DMS53 (cell line): ENCODE measurements at places on chromosomes 5 and 9.

- DNase-seq: no peak
Measured at GRCh38 chr5:142671801-142672200, 14.1 kb downstream of the FGF1 start.

DNA sequence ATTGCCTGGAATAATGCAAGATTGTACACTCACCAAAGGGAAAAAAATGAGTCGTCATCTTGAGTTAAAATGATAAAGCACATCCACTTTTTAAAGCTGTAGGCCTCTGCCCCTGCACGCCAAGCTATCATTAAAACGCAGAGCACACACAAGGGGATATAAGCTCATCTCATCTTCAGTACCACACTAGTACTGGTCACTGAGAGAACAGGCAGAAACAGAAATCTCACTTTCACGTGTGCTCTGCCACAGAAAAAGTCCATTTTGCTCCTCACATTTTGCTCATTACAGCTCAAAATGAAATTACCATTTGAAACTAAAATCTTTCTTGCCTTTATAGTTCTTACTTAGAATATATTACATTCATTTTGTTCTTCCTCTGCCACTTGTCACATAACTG is 99.2 kb upstream of the SLC30A5 start:
- DNase-seq: no peak

DNA sequence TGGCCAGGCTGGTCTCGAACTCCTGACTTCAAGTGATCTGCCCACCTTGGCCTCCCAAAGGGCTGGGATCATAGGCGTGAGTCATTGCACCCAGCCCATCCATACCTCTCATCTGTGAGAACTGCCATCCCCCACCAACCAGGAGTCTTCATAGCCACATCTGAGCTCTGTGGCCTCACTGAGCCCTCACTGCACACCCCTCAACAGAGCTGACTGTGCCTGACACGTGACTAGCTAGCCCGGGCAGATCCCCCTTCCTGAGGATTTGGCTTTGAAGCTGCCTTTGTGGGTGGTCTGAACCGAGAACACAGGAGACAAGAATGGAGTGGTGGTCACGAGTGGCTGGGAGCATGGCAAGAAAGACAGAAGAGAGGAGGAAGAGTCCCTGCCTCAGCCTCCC is 15.6 kb downstream of the AK8 start:
- no peak for DNase-seq

- DNase-seq: no peak
Measured at GRCh38 chr9:109812818-109813281, 32.9 kb downstream of the PALM2AKAP2 start.

DNA sequence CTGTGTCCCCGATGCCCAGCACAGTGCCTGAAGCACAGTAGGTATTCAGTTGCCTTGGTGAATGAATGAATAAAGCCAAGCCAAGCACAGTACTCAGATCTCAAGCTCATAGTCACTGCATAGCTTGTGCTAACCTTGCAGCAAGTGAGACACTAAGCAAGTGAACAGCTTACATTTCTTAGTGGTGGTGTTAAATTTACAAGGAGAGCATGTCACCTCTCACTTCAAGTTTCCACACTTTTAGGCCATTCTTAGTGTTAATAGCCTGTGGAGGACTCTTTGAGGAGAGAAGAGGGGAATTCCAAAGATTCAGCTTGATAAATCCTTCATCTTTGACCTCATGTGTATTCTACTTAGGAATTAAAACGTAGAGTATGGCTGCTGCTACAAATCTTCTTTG is 104.7 kb downstream of the C9orf152 start:
- DNase-seq: no peak

- no peak for DNase-seq
Measured at GRCh38 chr9:79061752-79062616, 509.8 kb upstream of the TLE4 start.

DNA sequence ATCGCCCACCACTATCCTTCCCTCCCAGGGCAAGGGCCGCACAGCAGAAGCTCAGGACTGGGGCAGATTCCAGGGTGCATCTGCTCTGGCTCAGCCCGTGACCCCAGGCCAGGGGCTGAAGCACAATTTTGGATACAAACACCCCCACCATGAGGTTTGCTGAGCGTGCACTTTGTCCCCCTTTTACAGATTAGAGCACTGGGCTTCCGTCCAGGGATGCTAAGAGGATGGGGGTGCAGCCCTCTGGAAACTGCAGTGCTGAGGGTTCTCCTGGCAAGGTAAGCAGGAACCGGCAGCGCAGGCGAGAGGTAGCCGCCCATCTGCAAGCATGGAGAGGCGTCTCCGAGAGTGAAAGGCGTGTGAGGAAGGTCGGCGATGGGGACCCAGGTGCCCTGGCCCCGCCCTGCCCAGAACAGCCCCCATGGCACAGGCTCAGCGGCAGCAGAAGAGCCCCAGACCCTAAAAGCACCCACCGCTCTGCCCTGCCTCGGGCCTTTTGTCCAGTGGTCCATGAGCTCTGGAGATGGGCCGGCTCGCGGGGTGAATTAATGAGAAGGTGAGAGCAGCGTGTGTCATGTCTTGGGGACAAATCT is 54.5 kb upstream of the OLFM1 start:
- DNase-seq: no peak

DNA sequence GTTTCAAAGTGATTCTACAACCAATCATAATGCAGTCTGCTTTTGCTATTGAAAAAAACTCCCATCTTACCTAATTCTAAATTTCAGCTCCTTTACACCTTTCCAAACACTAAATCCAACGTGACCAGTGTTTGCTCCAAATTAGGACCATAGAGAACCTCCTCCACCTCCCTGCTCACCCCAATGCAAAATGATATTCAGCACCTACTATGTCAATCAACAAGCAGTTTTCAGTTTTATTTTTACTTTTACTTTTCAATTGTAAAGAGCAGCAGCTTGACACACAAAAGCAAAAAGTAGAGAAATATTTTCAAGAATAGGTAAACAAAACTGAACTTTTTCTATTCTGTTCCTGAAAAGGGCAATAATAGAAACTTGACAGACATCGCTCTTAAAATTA is 3.4 kb downstream of the FAM13B start:
- DNase-seq: no peak

DNA sequence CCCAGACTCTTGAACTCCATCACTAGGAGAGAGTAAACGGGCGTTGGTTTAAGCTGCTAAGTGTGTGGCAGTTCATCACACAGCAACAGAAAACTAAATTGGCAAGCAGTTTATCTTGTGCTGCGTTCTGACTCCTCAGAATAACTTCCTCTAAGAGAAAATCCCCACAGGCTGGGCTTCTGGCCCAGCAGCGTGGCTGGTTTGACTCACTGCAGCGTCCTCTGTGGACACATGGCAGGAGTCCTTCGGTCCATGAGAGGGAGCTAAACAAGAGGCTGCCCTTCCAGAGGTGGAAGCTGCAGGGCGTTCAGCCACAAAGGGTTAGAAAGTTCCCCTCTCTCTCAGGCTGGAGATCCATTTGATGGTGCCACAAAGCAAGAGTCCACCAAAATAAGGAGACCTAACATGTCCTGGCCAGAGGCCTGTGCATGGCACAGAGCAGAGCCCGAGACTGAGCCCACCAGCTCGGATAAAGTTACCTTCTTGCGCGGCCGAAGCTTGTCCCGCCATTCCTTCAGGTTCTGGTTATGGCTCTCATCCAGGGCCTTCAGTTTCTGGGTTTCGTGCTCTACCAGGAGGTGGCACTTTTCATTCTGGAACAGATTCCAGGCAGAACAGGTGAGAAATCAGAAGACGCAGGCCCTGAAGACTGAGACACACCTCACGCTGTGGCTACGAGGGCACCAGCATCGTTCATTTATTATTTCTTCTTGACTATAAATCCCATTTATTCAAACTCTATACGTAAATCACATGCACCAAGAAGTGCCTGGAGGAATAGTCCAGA is 46.2 kb upstream of the FBXW11 start:
- no peak for DNase-seq

GRCh38 chr5:113237893-113238292 is 196.9 kb downstream of the TSSK1B start:
- no peak for DNase-seq

- peak; percentile 1 for DNase-seq
Measured at GRCh38 chr9:17064558-17064957, 70.3 kb upstream of the CNTLN start.

DNA sequence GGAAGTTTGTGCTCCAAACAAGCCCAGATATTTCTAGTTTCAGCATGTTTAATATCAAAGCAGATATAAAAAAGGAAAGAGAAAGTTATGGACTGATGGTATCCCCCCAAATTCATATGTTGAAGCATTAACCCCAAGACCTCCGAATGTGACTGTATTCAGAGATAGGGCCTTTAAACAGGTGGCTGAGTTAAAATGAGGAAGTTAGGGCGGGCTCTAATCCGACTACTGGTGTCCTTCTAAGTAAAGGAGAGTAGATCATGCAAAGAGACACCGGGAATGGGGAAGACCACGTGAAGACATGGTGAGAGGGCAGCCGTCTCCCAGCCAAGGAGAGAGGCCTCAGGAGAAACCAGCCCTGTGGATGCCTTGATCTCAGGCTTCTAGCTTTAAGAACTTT is 324.1 kb upstream of the KIF2A start:
- DNase-seq: no peak

GRCh38 chr9:130321539-130321938 is 56.0 kb downstream of the HMCN2 start:
- no peak for DNase-seq

GRCh38 chr9:27437652-27438373 is 86.3 kb upstream of the IFNK start:
- peak; percentile 14 for DNase-seq

DNA sequence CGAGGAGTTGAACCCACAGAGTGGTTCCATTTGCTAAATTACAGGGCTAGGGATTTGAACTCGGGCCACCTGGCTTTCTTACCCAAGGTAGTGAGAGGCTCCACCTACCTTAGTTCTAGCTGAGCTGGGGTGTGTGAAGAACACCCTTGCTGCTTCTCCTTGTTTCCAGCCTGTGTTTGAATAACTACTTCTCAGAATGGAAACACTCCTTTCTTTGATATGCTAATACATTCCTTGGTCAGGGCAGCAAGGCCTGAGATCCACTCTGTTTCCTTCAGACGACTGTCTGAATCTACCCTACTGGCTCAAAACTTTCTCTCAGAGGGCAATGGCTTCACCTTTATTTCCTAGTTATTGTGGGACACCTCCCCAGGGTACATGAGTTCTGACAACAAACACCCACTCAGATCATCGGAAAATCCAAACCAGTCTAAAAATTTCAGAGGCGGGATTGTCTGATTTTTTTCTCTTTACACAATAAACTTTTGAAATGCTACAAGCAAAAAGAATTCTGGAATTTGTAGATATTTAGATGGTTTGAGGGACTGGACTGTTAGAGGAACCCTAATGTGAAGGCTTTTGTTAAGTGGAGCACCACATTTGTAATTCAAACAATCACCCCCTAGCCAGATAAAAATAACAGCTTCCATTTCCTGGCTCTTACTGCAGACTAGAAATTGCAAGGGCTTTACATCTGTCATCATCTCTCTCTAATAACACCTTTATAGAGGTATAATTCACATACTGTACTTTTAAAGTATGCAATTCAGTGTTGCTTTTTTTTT is 4.0 kb upstream of the ATP6V1G1 start:
- no peak for DNase-seq

DNA sequence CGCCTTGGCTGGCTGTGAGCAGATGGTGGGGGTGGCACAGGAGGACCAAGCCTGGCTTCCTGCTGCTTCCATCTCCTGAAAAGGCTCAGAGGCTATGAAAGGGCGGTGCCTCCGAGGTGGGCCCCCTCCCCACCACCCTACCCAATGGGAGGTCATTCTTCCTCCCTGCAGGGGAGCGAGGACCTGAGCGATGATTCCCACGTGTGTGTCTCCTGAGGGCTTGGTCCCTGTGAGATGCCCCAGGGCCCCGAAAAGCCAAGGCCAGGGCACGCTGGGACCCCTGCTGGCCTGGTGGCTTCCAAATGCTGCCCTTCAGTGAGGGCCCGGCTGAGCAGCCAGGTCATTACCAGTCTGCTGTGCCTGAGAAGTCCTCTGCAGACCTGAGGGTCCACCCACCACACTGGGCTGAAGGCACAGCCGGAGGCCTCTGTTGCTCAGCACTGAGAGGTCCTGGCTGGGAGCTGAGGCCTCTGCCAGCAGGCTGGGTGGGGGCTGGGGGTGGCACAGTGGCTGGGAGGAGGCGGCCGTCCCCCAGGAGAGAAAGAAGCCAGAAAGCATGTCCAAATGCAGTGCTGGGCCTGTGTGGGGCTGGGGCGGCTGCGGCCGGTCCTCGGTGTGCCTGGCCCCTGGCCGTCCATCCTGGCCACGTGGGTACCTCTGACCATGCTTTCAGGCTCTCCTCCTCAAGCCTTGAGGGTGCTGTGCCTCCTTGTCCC is 14.0 kb upstream of the SLC6A19 start:
- no peak for DNase-seq

DNA sequence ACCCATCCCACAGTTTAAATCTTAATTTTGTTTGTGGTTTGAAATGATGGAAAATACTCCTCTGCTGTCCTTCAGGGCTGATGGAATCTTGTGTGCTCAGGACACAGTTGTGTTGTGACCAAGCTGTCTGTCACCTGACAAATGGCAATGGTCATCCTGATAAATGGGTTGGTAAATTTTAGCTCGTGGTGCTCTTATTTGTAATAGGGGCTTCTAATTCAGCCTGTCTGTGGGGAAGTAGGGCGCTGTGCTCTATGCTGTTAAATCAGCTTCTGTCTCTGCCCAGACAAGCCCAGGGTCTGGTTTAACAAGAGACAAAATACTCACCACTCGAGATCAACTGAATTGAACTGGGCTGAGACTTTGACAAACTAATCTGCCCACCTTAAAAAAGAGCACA is 4.5 kb downstream of the LRRTM2 start:
- no peak for DNase-seq

DNA sequence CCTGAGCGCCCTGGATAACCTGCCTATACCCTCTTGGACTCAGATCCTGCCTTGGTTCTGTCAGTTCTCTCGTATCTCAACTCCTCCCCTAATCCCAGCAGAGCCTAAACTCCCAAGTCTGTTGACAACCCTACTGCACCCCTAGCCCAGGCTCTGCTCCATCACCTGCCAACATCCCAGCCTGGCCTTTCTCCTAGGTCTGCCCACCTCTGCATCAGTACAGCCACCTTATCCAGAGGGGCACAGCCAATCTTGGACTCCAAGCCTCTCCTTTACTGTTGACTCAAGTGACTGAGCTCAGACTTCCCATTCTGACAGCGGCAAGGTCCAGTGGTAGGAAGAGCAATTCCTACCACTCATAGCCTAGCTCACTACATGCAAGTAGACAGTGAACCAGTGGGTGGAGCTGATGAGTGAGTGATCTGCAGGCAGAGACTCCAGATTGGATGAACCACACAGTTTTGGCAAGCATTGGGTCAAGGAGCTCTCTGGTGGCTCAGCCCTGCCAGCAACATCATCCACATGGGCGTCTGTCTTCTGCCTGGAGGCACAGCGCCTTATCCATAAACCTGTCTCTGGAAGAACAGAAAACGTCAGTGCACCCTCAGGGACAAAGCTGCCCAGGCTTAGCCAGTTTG is 26.5 kb downstream of the TRMO start:
- DNase-seq: peak; percentile 30
